ENCODE measurements at places on chromosomes 4 and X.

GRCh38 chr4:185110375-185110823, 32.7 kb upstream of the SLC25A4 start:
- DNase-seq: no peak

GRCh38 chr4:55132775-55133174, 7.4 kb upstream of the KDR start:
- DNase-seq: no peak

- no peak for DNase-seq
Observed at GRCh38 chr4:74327762-74328161, 19.5 kb downstream of the EPGN start.

GRCh38 chrX:43612400-43612799, 43.7 kb upstream of the MAOA start:
- DNase-seq: no peak

GRCh38 chrX:119503484-119503861, 35.2 kb downstream of the SLC25A5 start:
- DNase-seq: peak; percentile 88
